ENCODE measurements at places on chromosomes 3 and 15.

GRCh38 chr3:117671722-117672318 is 962.2 kb downstream of the TUSC7 start:
- DNase-seq: no peak

GRCh38 chr3:46132565-46132964 is 75.5 kb downstream of the CCR1 start:
- DNase-seq: no peak

GRCh38 chr3:182699550-182700170 is 93.6 kb upstream of the ATP11B start:
- no peak for DNase-seq

GRCh38 chr3:98545940-98546339 is 14.2 kb downstream of the GPR15 start:
- no peak for DNase-seq

DNA sequence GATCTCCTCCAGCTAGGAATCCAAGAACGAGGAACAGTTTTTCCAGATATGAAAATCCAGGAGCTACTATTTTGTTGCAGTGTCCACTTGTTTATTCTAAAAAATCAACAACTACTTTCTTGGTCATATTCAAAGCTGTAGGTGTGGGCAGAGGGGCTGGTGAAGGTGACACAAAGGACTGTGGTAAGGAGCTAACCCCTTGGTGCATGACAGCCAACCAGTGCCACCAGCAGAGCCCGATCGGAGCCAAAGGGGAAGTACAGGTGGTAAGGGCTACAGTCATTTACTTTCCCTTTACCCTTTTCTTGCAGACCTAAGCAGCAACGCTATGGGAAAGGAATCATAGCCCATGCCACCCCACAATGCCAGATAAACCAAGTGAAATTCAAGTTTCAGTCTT is 30.7 kb downstream of the PLA1A start:
- DNase-seq: no peak

DNA sequence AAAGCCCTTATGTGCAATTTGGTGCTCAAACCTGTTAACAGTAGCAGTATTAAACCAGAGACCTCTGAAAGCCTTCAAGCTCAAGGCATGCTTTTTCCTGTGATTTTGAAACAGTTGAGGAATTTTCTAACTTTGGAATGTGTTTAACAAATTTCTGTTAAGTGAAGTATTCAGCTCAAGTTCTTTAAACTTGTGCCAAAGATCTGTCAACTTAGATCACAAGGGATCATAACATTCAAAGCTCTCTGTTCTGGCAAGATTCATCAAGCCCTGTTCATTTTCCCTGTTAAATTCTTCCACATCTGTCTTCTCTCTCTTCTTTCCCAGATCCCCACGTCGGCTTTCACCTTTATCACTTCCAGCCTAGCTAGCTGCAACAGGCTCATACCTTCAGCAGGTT is 28.8 kb upstream of the RYK start:
- DNase-seq: no peak

DNA sequence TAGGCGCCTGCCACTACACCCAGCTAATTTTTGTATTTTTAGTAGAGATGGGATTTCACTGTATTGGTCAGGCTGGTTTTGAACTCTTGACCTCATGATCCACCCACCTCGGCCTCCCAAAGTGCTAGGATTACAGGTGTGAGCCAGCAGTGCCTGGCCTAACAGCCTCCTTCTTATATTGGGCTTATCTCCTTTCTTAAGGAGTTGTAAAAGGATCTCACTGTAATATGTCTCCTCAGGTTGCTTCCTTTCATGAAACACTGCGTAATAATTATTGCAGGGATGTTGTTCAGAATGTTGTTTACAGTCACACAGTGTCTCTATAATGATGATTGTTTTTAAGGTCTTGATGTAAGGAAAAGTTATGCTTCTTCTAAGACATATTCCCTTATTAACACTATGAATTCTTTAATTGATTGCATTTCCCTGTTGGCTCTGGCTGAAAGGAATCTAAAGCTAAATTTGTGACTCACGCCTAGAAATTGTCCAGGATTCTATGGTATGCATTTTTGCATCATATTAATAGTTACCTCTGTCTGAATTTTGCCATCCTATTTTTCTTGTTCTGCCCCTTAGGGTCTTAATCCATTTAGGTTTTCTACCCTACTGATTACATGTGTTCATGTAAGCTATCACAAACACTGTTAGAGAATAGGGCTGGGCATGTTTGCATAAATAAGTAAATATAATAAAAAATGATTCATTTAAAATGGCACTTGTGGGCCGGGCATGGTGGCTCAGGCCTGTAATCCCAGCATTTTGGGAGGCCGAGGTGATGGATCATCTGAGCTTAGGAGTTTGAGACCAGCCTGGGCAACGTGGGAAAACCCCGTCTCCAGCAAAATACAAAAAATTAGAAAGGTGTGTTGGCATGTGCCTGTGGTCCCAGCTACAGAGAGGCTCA is 24.5 kb upstream of the RNF111 start:
- no peak for DNase-seq
